ENCODE measurements at places on chromosomes 3 and 15.

DNA sequence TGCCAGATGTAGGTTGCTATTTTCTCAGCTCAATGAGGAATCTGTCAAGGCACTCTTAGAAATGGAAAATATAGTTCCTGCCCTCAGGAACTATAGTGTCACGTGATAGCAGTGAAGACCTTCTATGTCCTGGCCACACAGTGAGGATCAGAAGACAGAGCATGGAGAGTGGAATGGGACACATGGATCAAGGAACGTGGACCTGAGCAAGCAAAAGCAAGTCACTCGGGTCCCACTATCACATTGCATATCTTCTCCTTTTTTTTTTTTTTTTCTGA is 21.2 kb downstream of the SMAD3 start:
- no peak for DNase-seq

GRCh38 chr3:61938878-61939549 is 377.6 kb downstream of the PTPRG start:
- no peak for DNase-seq

- DNase-seq: no peak
These were observed 468.5 kb upstream of the KCNMB2 start for GRCh38 chr3:178067721-178068120.

- no peak for DNase-seq
These were observed 93.4 kb upstream of the UMPS start for GRCh38 chr3:124636863-124637296.

GRCh38 chr3:124419303-124419702 is 310.9 kb upstream of the UMPS start:
- DNase-seq: no peak

GRCh38 chr3:150341891-150342290 is 66.2 kb upstream of the TSC22D2 start:
- DNase-seq: no peak

DNA sequence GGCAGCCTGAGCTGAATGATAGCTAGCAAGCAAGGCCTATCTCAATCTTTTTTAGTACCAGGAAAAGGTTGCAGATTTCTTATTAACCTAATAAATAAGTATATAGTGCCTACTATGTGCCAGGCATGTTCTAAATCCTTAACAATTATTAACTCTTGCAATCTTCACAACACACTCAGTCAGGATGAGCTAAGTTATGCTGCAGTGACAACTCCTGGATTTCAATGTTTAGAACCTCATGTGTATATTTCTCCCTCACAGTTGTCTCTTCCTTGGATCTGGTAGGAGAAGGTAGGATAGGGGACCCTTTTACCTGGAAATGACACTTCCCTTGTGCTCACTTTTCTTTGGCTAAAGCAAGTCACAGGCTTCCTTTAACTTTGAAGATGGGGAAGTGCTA is 39.3 kb upstream of the MAGI1 start:
- no peak for DNase-seq

- DNase-seq: no peak
These were observed 19.3 kb upstream of the TGM5 start for GRCh38 chr15:43286074-43286473.

GRCh38 chr15:50330921-50331320 is 24.1 kb downstream of the GABPB1 start:
- no peak for DNase-seq

GRCh38 chr3:24551626-24552025 is 57.0 kb upstream of the THRB start:
- no peak for DNase-seq

DNA sequence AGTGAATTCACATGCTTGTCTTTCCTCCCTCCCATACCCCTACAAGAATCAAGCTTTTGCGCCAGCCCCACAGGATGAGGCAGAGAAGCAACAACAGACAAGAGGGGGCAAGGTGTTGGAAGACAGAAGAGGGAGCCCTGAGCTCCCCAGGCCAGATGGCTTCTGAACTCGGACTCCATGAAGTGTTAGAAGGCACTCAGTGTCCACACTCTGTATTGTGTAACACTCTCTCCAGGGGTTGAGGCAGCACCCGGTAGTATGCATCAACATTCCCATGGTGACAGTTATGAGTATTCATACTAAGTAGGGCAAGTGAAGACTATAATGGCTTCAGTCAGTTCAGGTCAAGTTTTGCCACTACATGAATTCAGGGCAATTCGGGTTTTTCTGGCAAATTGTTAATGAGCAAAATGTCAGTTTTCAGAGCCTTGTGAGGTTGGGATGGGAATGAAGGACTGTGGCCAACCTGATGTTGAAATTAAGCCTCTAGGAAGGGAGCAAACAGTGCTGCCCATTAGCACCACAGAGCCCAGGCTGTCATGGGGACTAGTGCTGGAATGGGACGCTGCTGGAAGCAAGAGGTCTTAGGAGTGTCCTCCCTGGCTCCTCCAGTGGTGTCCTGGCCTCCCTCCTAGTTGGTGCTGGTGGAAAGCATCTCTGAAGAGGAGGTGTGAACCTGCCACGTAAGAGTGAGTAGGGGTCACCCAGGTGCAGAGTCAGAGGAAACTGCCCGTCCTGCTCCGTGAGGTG is 79.4 kb downstream of the KLF15 start:
- DNase-seq: no peak

GRCh38 chr15:61062268-61062861 is 166.7 kb downstream of the RORA start:
- DNase-seq: no peak

- no peak for DNase-seq
These were observed 417.0 kb upstream of the CNTN6 start for GRCh38 chr3:675846-676245.

DNA sequence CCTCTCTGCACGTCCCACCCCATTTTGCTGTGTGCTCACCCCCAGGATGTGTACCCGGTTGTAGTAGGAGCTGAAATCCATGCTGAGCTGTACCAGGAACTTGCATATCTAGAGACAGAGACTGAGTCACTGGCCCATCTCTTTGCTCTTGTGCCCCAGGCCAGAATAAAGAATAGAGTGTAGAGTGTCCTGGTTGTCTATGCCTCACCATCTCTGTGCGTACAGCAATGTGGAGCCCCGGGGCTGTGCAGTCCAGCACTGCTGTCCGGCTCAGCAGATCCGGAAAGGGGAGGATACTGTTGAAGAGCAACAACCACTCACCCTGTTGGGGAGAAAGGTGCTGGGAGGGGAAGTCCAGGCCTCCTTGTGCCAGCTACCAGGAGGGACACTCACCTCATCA is 2.6 kb downstream of the DALRD3 start:
- no peak for DNase-seq

- no peak for DNase-seq
These were observed 219.0 kb downstream of the ITPR1 start for GRCh38 chr3:4712109-4712508.

- no peak for DNase-seq
These were observed 4.2 kb downstream of the KLF13 start for GRCh38 chr15:31330836-31331235.

DNA sequence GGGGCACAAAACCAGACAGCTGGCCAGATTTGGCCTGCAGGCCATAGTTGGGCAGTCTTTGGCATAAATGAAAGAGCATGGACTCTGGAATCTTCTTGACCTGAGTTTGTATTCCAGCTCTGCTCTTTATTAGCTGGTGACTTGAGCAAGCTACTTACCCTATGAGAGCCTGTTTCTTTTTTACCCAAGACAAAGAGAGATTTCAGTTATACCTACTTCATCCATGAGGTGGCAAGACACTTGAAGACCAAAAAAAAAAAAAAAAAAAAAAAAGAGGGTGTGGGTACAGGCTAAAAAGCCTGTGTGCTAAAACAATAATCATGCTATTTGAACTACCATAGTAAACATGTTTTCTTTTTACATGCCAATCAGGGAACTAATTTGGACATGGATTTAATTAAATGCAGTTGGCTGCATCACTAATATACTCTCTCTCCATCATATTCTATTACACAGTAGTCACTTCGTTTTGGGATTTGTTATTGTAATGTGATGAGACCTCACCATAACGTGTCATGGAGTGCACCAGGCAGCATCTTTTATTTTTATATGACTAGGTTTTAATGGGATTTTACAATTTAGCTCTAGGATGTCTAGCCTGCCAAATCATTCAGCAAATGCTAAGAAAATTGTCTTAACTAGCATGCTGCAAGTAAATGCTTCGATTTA is 109.2 kb upstream of the FHIT start:
- no peak for DNase-seq

- no peak for DNase-seq
These were observed 242.8 kb upstream of the ICE2 start for GRCh38 chr15:60721707-60722106.

DNA sequence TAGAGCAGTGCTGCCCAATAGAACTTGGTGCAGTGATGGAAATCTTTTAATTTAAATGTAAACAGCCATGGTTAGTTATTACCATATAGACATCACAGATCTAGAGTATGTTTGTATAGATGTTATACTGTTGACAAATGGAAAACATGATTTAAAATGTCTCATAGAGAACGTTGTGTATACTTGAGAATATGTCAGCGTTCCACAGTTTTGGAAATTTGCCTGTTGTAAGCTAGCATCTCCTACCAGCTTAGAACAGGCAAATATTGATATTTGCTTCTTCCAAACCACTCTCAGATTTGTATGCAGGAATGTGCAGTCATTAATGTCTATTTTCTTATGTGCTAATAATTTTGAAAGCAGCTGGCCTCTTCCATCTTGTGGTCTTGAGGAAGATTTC is 8.4 kb upstream of the LXN start:
- DNase-seq: no peak

DNA sequence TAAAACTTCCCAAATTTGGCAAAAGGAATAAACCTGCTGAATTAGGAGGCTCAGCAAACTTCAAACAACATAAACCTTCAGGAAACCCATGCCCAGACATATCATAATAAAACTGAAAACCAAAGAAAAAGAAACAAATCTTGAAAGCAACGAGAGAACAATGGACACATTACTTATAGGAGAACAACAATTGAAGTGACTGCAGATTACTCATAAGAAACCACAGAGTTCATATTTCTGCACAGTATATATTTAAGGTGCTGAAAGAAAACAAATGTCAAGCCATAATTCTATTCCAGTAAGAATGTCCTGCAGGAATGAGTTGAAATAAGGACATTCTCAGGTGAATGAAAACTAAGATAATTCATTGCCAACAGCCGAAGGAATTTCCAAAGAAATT is 80.8 kb upstream of the PROK2 start:
- DNase-seq: no peak

GRCh38 chr3:49618412-49618811 is 55.7 kb upstream of the APEH start:
- DNase-seq: no peak

- no peak for DNase-seq
These were observed 881.4 kb downstream of the DIPK2A start for GRCh38 chr3:144852999-144853398.

DNA sequence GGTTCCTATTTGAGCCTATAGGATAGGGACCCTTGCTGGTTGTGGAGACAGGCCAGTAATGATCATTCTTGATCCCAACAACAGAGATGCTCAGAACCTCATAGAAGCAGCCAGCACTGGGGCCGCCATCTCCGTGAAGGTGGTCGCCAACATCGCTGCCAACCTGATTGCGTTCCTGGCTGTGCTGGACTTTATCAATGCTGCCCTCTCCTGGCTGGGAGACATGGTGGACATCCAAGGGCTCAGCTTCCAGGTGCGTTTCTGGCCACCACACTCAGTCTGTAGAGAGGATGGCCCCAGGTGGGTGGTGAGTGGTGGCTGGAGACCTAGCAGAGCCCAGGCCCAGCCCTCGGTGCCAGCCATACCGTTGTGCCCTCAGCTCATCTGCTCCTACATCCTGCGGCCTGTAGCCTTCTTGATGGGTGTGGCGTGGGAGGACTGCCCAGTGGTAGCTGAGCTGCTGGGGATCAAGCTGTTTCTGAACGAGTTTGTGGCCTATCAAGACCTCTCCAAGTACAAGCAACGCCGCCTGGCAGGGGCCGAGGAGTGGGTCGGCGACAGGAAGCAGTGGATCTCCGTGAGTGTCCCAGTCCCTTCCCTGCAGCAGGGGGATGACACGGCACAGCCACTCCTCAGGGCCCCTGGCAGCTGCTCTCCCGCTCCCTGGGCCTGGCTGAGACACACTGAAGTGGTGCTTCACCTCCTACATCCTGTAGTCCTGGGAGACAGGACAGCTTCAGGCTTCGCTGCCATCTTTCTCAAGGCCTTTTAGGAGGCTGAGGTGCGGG is 46.5 kb upstream of the PDE8A start:
- no peak for DNase-seq

GRCh38 chr3:107704477-107704876 is 181.7 kb downstream of the BBX start:
- DNase-seq: no peak

GRCh38 chr15:80779658-80780415 is 667 bp downstream of the CEMIP start:
- no peak for DNase-seq

- DNase-seq: peak; percentile 0
These were observed at the start of gene LRRC3B for GRCh38 chr3:26622621-26623418. Gene LRRC3B (plus strand): TSS chr3:26622772. CDS start chr3:26709673, 86,901 bp downstream.

GRCh38 chr15:36617529-36618196 is 38.2 kb downstream of the CDIN1 start:
- DNase-seq: no peak

DNA sequence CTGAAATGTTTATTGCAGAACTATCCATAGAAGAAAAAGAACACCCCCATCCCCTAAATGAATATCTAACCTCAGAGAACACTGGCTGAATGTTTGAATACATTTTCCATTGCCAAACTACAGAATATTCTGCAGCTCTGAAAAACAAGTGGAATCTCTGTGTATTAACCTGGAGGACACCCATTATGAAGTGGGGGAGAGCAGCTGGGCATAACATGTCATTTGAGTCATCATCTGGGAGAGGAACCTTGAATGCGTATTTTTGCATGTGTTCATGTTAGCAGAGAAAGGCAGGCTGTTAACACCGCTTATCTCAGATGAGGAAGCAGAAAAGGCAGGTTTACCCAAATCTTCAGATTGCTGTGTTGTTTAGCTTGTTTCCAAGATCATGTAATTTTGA is 31.5 kb downstream of the ESYT3 start:
- DNase-seq: no peak

GRCh38 chr3:107212618-107213017 is 164.6 kb upstream of the CCDC54 start:
- DNase-seq: no peak

DNA sequence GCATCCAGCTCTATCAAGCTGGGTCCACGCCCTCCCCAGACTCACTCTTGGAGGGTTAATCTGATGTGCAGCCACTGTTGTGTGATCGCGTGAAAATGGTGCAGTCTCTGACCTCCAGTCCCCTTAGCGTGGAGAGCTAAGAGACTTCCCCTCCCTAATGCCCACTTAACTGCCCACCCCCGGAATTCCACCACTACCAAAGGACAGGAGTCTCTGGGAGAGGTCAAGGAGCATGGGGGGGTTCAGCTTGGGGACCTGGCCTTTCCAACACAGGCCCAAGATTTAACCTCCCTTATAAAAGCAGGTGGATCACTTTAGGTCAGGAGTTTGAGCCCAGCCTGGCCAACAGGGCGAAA is 48.8 kb downstream of the CCDC12 start:
- no peak for DNase-seq

DNA sequence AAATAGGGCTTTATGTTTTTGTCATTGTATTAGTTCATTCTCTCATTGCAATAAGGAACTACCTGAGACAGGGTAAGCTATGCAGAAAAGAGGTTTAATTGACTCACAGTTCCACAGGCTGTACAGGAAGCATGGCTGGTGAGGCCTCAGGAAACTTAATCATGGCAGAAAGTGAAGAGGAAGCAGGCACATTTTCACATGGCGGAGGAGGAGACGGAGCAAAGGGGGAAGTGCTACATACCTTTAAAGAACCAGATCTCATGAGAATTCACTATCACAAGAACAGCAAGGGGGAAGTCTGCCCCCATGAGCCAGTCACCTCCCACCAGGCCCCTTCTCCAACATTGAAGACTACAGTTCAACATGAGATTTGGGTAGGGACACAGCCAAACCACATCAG is 25.6 kb downstream of the CEP63 start:
- DNase-seq: no peak

- no peak for DNase-seq
These were observed 75.0 kb upstream of the RNU6-1 start for GRCh38 chr15:67914537-67915460.

Data from NCI-H1930 (cell line).